ENCODE measurements at places on chromosomes 16 and 17. TPM values are rescaled to one million over a fixed set of nuclear protein-coding genes. Genes with fewer than 3 reads are reported as not detected.

RECQL5 gene
- total RNA-seq = 33.3 TPM

CTRB2 gene
- not detected for total RNA-seq

CLEC10A gene
- not detected for total RNA-seq

SMIM36 gene
- not detected for total RNA-seq

ITGAD gene
- total RNA-seq = 0.18 TPM

CLEC16A gene
- total RNA-seq = 44.8 TPM

NCOR1 gene
- 134 TPM for total RNA-seq

DYNLRB2 gene
- not detected for total RNA-seq

SLFN12L gene
- total RNA-seq = 41.9 TPM

PDP2 gene
- total RNA-seq = 40.6 TPM

TMEM186 gene
- total RNA-seq = 15.6 TPM

SCIMP gene
- not detected for total RNA-seq

PITPNM3 gene
- total RNA-seq = 0.52 TPM

CHST6 gene
- not detected for total RNA-seq

CCDC47 gene
- total RNA-seq = 70.0 TPM

NAT9 gene
- total RNA-seq = 55.3 TPM

TPPP3 gene
- not detected for total RNA-seq

RGS11 gene
- 0.46 TPM for total RNA-seq

XAF1 gene
- 18.6 TPM for total RNA-seq

ABCC12 gene
- total RNA-seq = not detected

CD68 gene
- 10.1 TPM for total RNA-seq

GCSH gene
- 23.2 TPM for total RNA-seq

SIAH1 gene
- 17.0 TPM for total RNA-seq

MRC2 gene
- total RNA-seq = 3.1 TPM

CCDC40 gene
- not detected for total RNA-seq

DCUN1D3 gene
- total RNA-seq = 17.4 TPM

ADAMTS18 gene
- not detected for total RNA-seq

TRPV2 gene
- total RNA-seq = 46.8 TPM

TEKT5 gene
- not detected for total RNA-seq

TRIM16 gene
- total RNA-seq = 13.0 TPM

CFAP119 gene
- total RNA-seq = 2.3 TPM

TNFRSF13B gene
- total RNA-seq = not detected

TEX14 gene
- total RNA-seq = 0.09 TPM

RHBDF1 gene
- total RNA-seq = 1.2 TPM

CRHR1 gene
- total RNA-seq = not detected

GSG1L gene
- not detected for total RNA-seq

RHBDF2 gene
- total RNA-seq = 48.5 TPM

RNU2-1 gene
- total RNA-seq = 5,483 TPM

TEX19 gene
- not detected for total RNA-seq

CXCL16 gene
- 1.8 TPM for total RNA-seq

ABCA10 gene
- 0.07 TPM for total RNA-seq

KRT28 gene
- not detected for total RNA-seq

OR4D1 gene
- 0.09 TPM for total RNA-seq

MMP2 gene
- total RNA-seq = 0.11 TPM

VWA3A gene
- 0.11 TPM for total RNA-seq

CMTM2 gene
- total RNA-seq = 0.30 TPM

TM4SF5 gene
- total RNA-seq = not detected

KRT25 gene
- not detected for total RNA-seq

RAB11FIP3 gene
- total RNA-seq = 45.7 TPM
